Regular cardiac myocyte (primary cell): ENCODE measurements at places on chromosomes 11 and 22. TPM values are rescaled to one million over a fixed set of nuclear protein-coding genes. Genes with fewer than 3 reads are reported as not detected.

The WNT7B gene
- total RNA-seq, result under 0.01 and 0.58 TPM in 2 replicates

The SHANK3 gene
- total RNA-seq, result 0.19 and 0.28 TPM in 2 replicates

The CARNS1 gene
- total RNA-seq, result 0.19 and 0.28 TPM in 2 replicates

The TSSK2 gene
- total RNA-seq, result not detected in 2 replicates

The ACTN3 gene
- under 0.01 and 0.28 TPM in 2 replicates for total RNA-seq

The PARVG gene
- under 0.01 TPM in 2 replicates for total RNA-seq

The CD3D gene
- not detected in 2 replicates for total RNA-seq

The APOBEC3F gene
- total RNA-seq, result 5.4 and 6.8 TPM in 2 replicates

The UPK3A gene
- not detected in 2 replicates for total RNA-seq

The CRYBA4 gene
- not detected in 2 replicates for total RNA-seq

The GPR83 gene
- total RNA-seq, result under 0.01 TPM in 1 of 2 replicates, not detected in the other

The MS4A6A gene
- not detected in 2 replicates for total RNA-seq

The CHRNA10 gene
- total RNA-seq, result 0.56 and 0.96 TPM in 2 replicates

The PRAME gene
- total RNA-seq, result under 0.01 and 0.58 TPM in 2 replicates

The GPHA2 gene
- total RNA-seq, result not detected in 2 replicates

The LUZP2 gene
- 0.19 and 1.4 TPM in 2 replicates for total RNA-seq

The LRP4 gene
- 5.1 and 6.5 TPM in 2 replicates for total RNA-seq

The RPL3 gene
- 2,719 and 2,744 TPM in 2 replicates for total RNA-seq

The FIBIN gene
- total RNA-seq, result 2.3 and 7.0 TPM in 2 replicates

The IFITM1 gene
- 7.1 and 10.7 TPM in 2 replicates for total RNA-seq

The IFITM10 gene
- 1.7 and 2.8 TPM in 2 replicates for total RNA-seq

The OR8D1 gene
- total RNA-seq, result under 0.01 TPM in 1 of 2 replicates, not detected in the other

The KRTAP5-7 gene
- not detected in 2 replicates for total RNA-seq

The TMPRSS5 gene
- total RNA-seq, result 0.28 TPM in 1 of 2 replicates, not detected in the other

The VSIG10L2 gene
- total RNA-seq, result not detected in 2 replicates

The HOATZ gene
- total RNA-seq, result under 0.01 TPM in 1 of 2 replicates, not detected in the other

The PCNX3 gene
- 9.3 and 23.8 TPM in 2 replicates for total RNA-seq

The C11orf16 gene
- not detected in 2 replicates for total RNA-seq

The RASSF10 gene
- total RNA-seq, result under 0.01 and 0.19 TPM in 2 replicates

The GPR152 gene
- not detected in 2 replicates for total RNA-seq

The PDE3B gene
- total RNA-seq, result under 0.01 and 0.28 TPM in 2 replicates

The PNPLA5 gene
- total RNA-seq, result under 0.01 TPM in 1 of 2 replicates, not detected in the other

The CD248 gene
- total RNA-seq, result 28.5 and 40.3 TPM in 2 replicates

The SNX32 gene
- total RNA-seq, result 0.38 and 2.5 TPM in 2 replicates

The UBQLN3 gene
- not detected in 2 replicates for total RNA-seq

The RASD2 gene
- total RNA-seq, result 0.19 and 0.56 TPM in 2 replicates

The PIH1D2 gene
- total RNA-seq, result 1.4 and 1.9 TPM in 2 replicates

The MFRP gene
- under 0.01 TPM in 1 of 2 replicates, not detected in the other for total RNA-seq

The SLC22A25 gene
- not detected in 2 replicates for total RNA-seq

The BANF1 gene
- total RNA-seq, result 10.7 and 54.1 TPM in 2 replicates

The VPS51 gene
- 120 and 121 TPM in 2 replicates for total RNA-seq

The APOA1 gene
- 13.0 and 24.5 TPM in 2 replicates for total RNA-seq

The TNNI2 gene
- total RNA-seq, result not detected in 2 replicates

The MS4A4E gene
- total RNA-seq, result not detected in 2 replicates

The PRR33 gene
- total RNA-seq, result not detected in 2 replicates

The HBD gene
- total RNA-seq, result 0.19 TPM in 1 of 2 replicates, not detected in the other

The SSTR3 gene
- not detected in 2 replicates for total RNA-seq

The DEUP1 gene
- total RNA-seq, result not detected in 2 replicates

The MACROD1 gene
- total RNA-seq, result 8.1 and 21.7 TPM in 2 replicates

The BAIAP2L2 gene
- 0.56 and 1.7 TPM in 2 replicates for total RNA-seq

The CASP12 gene
- under 0.01 TPM in 1 of 2 replicates, not detected in the other for total RNA-seq

The LARGE2 gene
- total RNA-seq, result not detected in 2 replicates

The KRTAP5-9 gene
- not detected in 2 replicates for total RNA-seq

The SREBF2 gene
- 23.4 and 33.0 TPM in 2 replicates for total RNA-seq

The IGF2 gene
- under 0.01 and 1.7 TPM in 2 replicates for total RNA-seq

The OR6A2 gene
- 0.19 and 0.28 TPM in 2 replicates for total RNA-seq

The FAM227A gene
- 1.3 and 1.7 TPM in 2 replicates for total RNA-seq
